Breast epithelium (tissue), 4 donors: ENCODE measurements at places on chromosomes 1 and 21. TPM values are rescaled to one million over a fixed set of nuclear protein-coding genes. Genes with fewer than 3 reads are reported as not detected.

DNA sequence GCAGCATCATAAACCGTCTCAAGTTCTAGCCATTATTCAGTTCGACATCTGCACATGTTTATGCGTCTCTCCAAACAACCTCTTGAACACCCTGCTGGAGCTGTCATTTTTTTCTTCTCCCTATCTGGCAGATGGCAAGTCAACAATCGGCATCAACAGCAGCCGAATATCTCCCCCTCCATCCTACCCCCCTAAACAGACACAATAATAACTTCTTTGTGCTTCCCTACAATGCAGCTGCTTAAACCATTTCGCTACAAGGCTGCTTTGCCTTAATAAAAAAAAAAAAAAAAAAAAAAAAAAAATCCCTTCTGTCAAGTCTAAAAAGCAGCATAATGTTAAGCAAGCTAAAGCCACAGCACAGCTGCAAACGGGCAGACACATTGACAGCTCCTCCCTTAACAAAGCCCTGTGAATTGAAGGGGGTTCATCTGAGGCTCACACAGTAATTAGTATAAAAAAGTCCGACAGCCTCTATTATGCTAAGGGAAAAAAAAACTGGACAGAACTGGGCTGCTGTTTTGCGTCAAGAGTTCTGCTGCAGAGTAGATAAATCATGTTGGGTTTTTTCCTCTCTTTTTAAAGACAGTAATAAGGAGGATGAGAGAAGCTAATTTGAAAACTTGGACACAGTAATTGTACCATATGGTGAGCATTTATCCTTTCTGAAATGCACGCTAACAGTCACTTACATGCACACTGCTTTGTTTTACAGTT, 136.4 kb downstream of the AKT3 start:
- no peak for DNase-seq

DNA sequence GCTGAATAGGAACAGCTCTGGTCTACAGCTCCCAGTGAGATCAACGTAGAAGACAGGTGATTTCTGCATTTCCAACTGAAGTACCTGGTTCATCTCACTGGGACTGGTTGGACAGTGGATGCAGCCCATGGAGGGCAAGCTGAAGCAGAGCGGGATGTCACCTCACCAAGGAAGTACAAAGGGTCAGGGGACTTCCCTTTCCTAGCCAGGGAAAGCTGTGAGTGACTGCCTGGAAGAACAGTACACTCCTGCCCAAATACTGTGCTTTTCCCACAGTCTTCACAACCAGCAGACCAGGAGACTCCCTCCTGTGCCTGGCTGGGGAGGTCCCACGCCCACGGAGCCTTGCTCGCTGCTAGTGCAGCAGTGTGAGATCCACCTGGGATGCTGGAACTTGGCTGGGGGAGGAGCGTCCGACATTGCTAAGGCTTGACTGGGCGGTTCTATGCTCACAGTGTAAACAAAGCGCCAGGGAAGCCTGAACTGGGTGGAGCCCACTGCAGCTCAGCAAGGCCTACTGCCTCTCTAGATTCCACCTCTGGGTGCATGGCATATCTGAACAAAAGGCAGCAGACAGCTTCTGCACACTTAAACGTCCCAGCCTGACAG, 14.7 kb downstream of the CR1L start:
- DNase-seq = no peak

Gene MCL1
- 333 TPM for total RNA-seq

DNA sequence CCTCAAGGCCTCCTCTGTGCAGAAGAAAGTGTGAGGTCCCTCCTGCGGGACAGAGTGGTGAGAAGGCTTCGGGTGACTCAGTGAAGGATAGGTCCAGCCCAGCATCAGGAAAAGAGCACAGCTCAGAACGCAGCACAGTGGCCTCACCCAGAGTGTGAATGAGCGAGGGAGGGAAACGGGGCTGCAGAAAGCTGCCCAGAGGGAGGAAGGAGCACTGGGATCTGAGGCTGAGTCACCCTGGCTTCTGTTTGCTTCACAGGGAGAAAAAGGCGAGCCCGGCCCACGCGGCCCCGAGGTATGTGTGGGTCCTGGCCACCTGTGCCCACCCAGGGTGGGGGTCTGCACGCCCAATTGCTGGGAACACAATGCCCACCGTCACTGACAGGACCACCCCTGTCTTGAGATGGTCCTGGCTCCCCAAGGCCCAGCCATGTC, 24.3 kb downstream of the COL6A2 start:
- DNase-seq = no peak

DNA sequence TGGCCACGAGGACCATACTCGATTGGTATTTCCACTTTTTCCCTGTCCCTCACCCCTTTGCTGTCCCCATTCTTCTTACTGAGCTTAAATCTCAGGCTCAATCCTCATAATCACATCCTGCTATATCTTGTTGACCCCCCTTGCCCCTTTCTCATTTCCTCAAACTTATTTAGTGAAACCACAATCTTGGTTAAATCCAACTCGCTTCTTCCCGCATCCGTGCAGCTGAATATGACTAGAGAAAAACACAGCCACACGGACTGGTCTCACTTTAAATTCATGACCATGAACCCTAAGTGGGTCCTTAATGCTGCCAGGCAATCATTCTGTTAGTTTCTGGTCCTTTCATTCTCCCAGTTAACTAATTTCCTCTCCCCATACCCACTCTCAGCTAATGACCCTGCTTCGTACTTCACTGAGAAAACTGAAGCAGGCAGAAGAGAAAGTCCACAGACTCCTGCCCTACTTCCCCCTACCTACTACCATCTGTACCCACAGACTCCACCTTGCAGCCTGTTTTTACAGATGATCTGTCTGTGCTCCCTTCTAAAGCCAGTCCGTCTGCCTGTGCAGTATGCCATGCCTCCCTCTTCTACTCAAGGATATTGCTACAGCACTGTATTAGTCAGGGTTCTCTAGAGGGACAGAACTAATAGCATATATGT, 96.8 kb upstream of the LMO4 start:
- no peak for DNase-seq

Gene DPT
- total RNA-seq = 26.9 TPM

DNA sequence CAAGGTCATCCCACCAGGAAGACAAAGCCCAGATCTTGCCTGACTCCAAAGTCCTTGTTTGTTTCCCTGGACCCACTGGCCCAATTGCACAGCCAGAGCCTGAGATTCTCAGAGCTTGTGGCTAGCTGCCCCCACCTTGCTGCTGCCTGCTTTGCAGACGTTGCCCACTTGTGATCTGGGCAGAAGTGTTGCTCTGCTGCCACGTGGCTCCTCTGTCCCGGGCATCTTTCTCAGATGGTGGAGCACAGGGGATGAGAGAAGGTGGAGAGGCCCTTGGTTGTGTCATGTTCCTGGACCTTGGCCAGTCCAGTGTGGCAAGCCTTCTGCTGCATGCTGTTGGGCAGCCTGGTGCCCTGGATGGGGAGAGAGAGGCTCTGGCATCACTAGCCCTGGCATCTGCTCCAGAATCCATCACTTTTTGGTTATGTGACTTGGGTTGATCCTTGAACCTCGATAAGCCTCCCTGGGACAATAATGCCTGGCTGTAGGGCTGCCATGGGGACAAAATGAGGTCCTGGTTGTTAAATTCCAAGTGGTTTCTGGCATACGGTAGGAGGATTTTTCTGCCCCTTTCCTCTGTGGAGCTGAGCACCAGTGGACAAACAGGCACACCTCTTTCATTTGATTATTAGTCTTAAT, 1.5 kb upstream of the NR0B2 start:
- DNase-seq = no peak

- DNase-seq = no peak
Measured at GRCh38 chr1:207352554-207352953, 31.1 kb downstream of the CD55 start.

DNA sequence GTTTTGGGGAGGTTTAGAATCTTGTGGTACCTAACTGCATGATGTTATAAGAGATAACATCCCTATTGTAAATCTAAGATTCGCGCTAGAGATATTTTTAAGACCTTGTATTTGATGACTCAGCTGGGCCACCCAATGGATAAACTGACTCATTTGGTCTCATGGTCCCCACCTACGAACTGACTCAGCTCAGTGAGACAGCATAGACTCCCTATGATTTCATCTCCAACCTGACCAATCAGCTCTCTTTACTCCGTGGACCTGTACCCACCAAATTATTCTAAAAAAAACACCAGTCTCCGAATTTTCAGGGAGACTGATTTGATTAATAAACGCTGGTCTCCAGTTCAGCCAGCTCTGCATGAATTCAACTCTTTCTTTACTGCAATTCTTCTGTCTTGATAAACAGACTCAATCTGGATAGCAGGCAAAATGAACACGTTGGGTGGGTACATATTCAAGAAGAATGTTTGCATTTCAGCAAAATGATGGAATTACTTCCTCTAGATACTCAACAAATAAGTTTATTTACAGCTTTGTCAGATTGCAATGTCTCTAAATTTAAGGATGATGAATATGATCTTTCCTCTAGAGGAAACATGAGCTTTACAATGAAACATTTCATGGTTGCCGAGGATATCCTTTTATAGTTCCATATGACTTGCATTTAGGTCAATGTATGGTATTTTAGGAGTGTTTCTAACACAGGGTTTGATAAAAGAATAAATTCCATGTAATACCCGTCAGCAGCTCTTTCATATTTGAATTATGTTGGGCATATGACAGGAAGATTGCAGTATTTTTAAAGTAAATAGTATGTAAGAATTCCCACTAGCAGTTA, 516.6 kb upstream of the RGS18 start:
- no peak for DNase-seq

DNA sequence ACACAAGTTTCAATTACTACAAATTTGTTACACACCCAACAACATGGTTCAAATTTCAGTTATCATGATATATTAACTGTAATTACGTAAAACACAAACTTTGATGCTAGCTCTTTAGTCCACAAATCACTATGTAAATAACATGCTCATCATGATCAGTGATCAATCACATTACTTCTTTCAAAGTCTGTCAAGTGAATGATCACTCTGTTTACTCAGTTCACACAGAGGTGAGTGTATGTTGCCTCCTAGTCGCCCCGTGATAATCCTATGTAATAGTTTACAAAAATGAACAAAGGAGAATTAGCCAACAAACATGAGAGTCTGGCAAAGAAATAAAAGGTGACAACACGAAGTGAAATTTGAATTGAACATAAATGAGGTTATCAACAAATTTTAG, 14.3 kb downstream of the EDEM3 start:
- DNase-seq = no peak

DNA sequence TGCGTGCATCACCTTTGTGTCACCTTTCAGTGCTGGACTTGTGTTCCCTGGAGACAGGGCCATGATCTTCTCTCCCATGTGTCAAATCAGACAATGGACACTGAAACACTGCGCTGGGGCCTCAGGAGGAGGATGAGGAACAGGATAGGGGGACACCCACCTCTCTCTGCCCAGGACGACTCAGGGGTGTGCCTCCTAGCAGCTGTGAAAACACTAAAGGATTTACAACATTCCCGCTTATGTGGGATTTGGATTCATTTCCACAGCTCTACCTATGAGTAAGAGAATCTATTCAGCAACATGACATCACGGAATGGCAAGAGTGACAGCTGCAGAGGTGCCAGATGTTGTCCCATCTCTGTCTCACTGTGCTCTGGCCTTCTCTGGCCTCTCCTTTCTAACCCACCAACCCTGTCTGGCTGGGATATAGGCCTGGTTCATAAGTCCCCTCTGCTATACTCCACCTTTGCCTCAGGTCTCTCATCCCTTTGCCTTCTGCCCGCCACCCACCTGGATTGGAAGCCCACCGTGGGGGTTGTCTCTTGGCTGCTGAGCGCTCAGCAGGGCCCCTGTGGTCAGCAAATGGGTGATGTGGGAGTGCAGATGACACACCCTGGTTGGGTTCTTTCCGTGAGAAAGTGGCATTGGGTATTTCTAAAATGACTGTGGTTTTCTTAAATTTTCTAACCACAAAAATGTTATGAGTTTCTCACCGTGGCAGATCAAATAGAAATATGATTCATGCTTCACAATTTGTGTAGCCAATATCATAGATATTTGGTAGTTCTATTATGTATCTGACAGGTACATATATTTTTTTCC, 47.1 kb upstream of the TLR5 start:
- no peak for DNase-seq

Gene LMNA
- 292 TPM for total RNA-seq

DNA sequence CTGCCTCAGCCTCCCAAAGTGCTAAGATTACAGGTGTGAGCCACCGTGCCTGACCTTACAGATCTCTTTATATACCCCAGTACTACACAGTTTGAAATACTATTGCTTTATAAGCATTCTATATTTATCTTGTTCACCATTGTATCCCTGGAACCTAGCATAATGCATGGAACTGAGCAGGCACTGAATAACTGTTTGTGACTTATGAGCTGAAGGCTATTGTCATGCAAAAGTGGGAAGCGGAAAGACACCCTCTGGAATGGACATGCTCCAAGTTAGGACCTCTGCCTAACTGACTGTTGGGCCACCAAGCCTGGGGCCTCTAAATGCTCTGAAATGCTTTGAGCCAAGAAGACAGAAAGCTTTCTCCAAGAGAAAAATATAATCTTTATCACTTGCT, 8.1 kb downstream of the LRRC41 start:
- no peak for DNase-seq

GRCh38 chr1:195376190-195376589, 1232.0 kb downstream of the KCNT2 start:
- DNase-seq = no peak

Gene CLIC6
- 14.4 TPM for total RNA-seq

DNA sequence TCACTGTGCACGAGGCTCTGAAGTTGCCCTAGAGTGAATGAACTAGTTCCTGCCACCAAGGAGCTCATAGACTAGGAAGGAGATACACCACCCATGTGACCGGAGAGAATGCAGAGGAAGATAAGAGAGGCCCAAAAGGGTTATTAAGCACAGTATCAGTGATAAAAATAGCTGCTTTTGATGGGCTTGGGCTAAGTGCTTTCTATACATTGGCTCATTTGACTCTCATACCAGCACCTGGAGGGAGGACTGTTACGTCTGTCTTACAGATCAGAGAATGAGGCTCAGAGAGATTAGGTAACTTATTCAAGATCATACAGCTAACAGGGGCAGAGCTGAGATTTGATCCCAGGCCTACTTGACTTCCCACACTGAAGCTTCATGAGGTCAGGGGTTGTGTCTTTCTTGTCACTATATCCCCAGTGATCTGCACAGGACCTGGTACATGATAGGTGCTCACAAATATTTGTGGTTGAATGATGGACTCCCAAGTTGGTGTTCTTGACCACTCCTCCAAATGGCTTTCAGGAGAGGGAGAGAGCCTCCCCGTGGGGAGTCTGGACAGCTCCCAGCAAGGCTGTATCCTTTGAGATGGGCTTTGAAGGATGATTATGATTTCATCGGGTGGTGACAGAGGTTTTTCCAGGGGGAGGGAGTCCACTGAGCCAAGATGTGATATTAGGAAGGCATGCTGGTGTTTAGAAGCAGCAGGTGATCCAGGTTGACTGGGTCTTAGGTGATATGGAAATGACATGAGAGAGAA, 14.4 kb downstream of the PPFIA4 start:
- no peak for DNase-seq

Gene NPHS2
- not detected for total RNA-seq

DNA sequence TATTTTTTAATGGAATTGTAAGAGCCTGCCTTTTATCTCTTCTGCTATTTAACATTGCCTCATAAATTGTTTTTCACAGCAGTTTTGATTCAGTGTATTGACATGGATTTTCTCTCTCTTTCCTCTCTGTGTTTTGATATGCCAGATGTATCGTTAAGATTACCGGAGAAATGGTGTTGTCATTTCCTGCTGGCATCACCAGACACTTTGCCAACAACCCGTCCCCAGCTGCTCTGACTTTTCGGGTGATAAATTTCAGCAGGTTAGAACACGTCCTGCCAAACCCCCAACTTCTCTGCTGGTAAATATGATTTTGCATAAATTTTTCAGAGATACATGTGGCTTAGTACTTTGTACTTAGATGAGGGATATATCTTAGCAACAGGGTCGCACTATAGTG, 23.1 kb upstream of the DYNLT5 start:
- DNase-seq = no peak

- no peak for DNase-seq
Measured at GRCh38 chr1:244050835-244051444, at the start of gene ZBTB18. Gene ZBTB18 (plus strand): TSS chr1:244051283. CDS start chr1:244051432, 149 bp downstream.
